ENCODE measurements at places on chromosomes 2 and 18.
A peak's percentile ranks its signal among the peaks of the same experiment; 100 is the strongest.

GRCh38 chr18:44520981-44521667 lies 159.6 kb upstream of the SETBP1 start:
- ATAC-seq = no peak

- ATAC-seq = peak; percentile 83
Measured at GRCh38 chr2:168233726-168234406, 13.5 kb downstream of the STK39 start.

GRCh38 chr2:190941571-190941970 lies 61.0 kb downstream of the GLS start:
- ATAC-seq = no peak

DNA sequence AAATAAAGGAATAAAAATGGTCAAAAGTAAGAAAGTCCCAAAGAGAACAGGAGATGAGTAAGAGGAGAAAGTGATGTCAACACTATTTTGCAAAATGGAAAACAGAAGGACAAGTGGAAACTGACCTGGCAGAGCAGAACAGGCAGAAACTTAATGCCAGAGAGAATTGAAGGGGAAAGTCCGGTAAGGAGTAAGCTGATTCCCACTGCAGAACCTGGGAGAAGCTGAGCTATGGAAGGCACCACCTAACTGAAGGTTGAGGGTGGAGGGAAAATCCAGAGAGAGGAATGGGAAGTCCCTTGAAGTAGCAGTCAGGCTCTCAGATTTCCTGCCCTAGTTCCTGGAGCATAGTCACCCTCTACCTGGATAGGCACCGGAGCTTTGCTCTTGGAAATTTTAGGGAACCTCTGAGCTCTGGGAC lies 59.8 kb downstream of the MOGAT1 start:
- ATAC-seq = no peak

- peak; percentile 25 for ATAC-seq
Measured at GRCh38 chr2:37676274-37676673, 4.8 kb upstream of the CDC42EP3 start.

- ATAC-seq = no peak
Measured at GRCh38 chr2:37695336-37695735, 23.9 kb upstream of the CDC42EP3 start.

- no peak for ATAC-seq
Measured at GRCh38 chr2:62424899-62425298, 81.1 kb downstream of the TMEM17 start.

DNA sequence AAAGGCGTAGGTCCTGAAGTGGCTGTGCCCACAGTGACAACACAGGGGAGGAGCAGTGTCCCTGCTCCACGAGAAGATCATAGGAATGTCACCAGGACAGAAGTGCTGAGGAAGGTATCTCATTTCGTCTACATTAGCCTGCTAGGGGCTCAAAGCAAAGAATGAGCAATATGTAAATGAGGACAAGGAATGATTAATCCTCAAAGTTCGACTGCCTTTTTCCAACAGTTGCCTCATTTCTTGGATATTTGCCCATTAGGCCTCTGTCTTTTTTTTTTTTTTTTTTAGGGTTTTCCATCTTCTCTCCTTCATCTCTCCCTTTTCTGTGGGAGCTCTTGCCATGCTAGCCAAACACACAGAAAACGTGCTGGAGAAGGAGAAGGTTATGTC lies 105.2 kb upstream of the ARHGAP28 start:
- ATAC-seq = no peak

DNA sequence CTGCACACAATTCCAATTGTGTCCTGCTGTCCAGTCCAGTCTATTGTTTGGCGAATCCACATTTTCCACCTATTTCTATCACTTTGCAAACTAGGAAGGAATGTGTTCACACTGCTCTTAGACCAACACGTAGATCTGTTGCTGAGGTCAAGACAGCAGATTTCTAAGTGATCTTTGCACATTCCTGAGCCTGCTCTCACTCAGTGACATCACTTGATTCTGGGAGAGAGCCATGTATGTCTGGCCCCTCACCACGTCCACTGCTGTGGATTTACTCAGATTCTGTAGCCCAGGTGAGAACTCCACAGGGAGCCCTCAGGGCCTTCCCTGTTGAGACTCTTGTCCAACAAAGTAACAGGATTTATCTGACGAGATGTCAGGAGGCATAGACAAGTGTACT lies 317.2 kb downstream of the TSN start:
- ATAC-seq = no peak

DNA sequence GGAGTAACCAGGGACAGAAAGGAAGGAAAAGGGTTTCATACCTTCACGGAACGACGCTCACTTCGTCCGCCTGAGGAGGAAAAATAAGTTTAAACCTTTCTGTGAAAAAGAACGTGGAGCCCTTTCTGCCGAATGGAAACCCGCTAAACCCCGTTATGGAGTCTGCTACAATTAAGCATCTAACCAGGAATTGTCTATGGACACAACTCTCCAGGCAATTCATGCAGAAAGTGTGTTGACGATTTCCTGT lies 528 bp upstream of the PPP4R3B start:
- no peak for ATAC-seq

GRCh38 chr2:151668737-151669136 lies 65.5 kb downstream of the NEB start:
- no peak for ATAC-seq

DNA sequence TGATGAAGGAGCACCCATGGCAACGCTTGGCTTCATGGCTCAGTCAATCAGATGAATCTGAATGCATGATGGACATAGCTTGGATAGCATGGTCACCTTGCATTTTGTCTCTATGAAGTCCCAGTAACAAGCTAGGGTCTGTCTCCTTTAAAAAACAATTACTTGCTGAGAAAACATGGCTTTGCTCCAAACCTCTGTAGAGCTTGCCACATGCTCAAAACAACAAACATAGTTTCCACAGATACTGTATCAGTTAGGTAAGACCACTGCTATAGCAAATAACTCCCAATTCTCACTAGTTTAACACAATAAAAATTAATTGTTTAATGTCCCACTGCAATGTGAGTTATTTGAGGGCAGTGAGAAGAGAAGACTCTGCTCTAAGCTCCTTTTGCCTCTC lies 401.0 kb downstream of the IRS1 start:
- ATAC-seq = no peak

- no peak for ATAC-seq
Measured at GRCh38 chr2:157185476-157186227, 71.9 kb upstream of the GALNT5 start.

DNA sequence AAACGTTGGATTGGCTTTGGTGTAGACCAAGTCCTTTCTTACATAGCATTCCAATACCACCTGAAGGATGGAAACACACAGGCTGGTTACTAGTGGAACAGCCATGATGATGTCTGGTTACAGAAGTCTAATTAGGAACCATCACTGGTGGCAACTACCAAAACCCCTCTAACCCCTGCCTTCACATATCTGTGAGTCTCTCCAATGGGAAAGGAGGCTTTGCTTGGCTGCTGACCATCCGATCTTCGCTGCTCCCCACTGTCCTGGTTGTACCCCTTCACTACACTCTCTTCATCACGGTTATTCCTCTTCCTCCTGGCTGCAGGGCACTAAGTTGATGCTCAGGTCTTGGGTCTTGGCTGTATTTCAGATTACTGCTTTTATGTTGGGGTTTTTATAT lies 97.7 kb downstream of the SPRED2 start:
- ATAC-seq = no peak

DNA sequence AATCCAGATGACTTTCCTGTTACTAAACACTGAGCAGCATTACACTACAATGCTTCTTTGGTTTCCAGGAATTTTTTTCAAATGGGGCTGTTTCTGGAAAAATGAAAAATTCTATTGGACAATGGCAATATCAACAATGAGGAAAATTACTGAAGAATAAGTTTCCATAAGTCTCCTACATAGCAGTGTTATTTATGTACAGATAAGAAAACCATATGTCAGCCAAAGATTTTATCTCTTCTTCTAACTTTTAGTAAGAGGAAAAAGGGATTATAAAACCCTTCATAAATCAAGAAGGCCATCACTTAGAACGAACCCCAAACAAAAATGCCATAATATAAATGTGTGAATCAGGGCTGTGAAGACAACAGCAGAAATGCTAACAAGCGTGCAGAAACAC lies 31.6 kb upstream of the NOSTRIN start:
- ATAC-seq = no peak

DNA sequence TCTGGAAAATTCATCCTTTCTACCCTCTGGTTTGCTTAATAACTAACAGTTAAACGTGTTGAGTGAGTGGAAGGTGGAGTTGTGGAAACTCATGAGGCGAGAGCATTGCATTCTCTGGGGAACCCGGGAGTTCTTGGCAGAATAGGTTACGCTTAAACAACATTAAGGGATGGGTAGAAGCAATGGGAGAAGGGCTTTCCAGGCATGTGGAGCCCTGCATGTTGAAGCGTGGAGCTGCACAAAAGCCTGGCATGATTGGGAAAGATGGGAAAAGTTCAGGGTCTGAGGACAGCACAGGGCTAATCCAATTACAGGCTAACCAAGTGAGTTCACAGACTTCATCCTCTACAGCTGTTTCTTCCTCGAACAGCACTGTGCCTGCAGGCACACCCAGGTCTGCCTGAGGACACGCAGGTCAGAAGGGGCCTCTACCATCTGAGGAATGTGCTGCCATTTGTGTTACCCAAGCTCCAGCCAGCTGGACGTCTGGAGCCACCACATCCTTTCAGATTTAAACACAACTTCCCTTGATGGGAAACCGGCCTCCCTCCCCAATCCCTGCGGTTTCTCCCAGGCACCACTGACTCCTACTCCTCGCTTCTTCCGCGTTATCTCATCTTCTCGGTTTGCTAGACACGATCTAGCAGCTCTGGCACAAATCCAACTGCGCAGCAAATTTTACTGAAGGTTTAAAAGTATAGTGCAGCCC lies 164.2 kb downstream of the ANTXR1 start:
- no peak for ATAC-seq

- peak; percentile 46 for ATAC-seq
Measured at GRCh38 chr18:35106013-35106844, 65.0 kb downstream of the MAPRE2 start.

DNA sequence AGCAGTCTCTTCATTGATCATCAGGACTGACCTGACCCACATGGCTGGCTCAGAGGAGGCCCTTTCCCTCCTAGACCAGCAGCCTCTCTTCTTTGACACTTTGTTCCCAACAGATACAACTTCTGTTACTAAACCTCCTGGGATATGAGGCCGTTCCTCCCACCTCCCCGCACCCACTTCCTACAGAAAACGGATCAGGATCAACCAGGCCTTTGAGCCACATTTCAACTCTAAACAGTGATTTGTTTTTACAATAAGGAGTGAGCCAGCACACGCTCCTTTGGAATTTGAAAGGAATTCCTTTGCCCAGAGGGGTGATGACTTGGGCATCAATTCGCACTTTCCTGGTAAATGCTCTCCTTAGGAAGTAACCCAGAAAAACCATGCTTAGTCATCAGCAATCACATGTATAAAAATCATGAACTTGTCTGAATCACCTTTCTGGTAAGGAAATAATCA lies 180.4 kb downstream of the FAM124B start:
- no peak for ATAC-seq

- no peak for ATAC-seq
Measured at GRCh38 chr2:97965116-97965515, 30.6 kb downstream of the TMEM131 start.

GRCh38 chr2:65393743-65394422 lies 38.5 kb downstream of the SPRED2 start:
- ATAC-seq = no peak

- ATAC-seq = no peak
Measured at GRCh38 chr2:178247250-178247649, 52.9 kb downstream of the OSBPL6 start.

DNA sequence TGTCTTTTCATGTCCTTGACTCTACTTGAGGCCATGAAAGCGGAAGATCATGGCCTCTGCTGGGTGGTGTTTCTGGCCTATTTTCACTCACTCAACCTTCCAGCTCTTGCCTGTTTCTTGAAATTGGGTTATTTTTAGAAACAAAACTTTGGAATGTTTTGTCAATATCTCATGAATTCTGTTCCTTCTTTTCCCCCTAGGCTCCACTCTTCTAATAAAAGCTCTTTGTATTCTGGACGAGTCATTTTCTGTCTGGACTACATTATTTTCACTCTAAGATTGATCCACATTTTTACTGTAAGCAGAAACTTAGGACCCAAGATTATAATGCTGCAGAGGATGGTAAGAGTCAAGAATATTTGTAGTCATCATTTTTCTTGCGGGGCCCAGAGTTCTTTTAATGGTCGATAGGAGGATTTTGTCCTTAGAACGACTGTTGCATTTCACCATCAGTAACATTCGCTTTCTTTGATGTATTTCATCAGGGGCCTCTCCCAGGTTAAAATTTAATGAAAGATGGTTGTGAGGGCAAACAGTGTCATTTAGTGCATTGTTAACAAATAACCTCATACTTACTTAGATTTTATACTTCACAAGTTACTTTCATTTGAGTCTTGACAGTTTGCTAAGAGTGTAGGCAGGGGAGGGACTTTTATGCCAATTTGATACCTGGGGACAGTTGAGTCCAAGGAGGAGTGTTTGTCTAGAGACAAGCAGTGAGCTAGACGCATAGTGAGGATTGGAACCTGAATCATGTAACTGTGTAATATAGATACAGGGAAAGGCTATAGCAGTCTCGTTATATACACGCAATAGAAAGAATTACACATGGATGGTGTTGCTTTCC lies 64.6 kb downstream of the TRPM8 start:
- ATAC-seq = no peak
